CD8-positive, alpha-beta memory T cell (primary cell): ENCODE measurements at places on chromosomes 1 and 21. TPM values are rescaled to one million over a fixed set of nuclear protein-coding genes. Genes with fewer than 3 reads are reported as not detected.

FMO5 gene
- 0.31 TPM for total RNA-seq

TSSK3 gene
- 1.1 TPM for total RNA-seq

PLA2G2D gene
- total RNA-seq = not detected

SPRR2A gene
- total RNA-seq = not detected

DNA sequence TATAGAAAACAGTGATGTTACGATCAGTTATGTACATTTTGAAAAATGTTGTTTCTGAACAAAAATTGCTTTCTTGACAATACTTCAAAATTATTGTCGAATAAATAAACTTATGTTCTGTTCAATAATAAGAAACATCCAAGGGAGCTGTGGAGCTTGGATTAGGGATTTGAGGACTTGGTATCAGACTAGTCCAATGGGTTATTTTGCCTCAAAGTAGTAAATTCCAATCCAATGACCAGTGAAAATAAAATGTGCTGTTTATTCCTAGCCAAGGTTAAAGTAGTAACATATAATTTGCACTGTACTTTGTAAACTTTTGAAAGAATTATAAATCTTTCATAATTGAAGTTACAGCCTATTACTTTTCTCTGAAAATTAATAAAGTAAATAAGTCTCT lies 79.1 kb upstream of the IVNS1ABP start:
- no peak for DNase-seq

GRCh38 chr1:85576266-85576641 lies 4.3 kb upstream of the CCN1 start:
- DNase-seq = no peak

DNA sequence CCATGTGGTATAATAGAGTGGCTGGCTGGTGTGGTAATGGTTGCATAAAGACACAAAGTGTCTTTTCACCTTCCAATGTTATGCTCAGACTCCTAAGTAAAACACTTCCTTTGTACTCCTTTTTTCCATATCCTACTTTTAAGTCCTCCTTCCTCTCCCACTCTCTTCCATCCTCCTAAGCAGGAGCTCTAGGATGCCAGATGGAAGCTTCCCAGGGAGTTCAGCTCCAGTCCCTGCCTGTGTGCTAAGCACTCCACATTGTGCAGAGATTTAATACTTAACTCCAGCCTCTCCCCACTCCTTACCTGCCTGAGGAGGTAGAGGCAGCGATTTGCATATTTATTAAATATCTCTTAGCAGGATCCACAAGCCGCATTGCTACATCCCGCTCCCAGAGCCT lies 60.5 kb upstream of the IGSF21 start:
- DNase-seq = no peak

DNA sequence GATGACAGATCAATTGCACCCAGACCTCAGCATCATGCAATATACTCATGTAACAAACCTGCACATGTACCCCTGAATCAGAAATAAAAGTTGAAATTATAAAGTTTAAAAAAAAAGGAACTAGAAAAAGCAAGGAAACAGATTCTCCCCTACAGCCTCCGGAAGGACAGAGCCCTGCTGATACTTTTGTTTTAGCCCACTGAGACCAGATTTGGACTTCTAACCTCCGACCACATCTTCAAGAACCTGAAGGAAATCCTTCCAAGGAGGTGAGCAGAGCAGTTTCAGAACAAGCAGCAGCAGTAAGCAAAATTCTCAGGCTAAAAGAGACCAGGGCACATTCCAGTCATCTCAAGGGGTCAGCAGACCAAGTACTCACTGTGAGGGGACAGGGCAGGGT lies 54.5 kb downstream of the TM2D1 start:
- no peak for DNase-seq

DNA sequence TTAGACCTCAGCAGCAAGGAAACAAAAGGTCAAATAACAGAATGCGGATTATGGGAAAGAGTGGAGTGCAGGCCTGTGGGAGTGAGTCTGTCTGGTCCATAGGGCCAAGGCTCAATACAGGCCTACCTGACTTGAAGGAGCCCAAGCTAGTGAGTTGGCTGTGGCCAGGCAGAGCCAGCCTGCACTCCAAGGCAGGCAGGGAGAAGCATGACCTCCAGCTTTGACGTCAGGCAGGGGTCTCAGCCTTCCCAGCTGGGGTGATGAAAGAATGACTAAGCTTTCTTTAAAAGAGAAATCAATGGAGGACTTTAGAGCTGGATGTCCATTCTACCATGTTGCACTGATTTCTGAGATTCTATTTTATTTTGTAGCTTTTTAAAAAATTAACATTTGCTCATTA lies 62.8 kb downstream of the RHOU start:
- DNase-seq = no peak

- DNase-seq = no peak
These were observed 15.7 kb downstream of the HYI start for GRCh38 chr1:43438006-43438405.

GRCh38 chr1:167210966-167211674 lies 9.6 kb upstream of the POU2F1 start:
- DNase-seq = no peak
